Suprapubic skin (tissue), 4 donors: ENCODE measurements at places on chromosomes 4 and X.

DNA sequence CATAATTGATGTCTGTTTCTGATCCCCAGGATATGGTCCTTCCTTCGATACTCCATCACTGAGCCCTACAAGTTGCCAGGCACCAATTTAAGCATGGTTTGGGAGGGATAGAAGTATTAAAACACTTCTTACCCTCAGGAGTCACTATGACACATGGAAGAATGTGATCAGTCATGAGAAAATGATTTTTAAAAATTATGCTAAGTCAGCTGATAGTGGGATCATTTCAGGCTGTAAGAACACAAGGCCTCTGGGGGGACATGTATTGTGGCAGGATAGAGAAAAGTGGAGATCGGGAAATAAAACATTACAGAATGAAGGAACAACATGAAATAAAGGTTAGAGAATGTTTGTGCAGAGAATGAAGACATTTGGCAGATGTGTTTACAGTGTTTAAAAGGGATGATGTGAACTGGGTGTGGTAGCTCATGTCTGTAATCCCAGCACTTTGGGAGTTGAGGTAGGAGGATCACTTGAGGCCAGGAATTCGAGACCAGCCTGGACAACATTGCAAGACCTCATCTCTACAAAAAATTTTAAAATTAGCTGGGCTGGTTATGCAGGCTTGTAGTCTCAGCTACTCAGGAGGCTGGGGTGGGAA is 64.0 kb downstream of the ELOVL6 start:
- DNase-seq: no peak

- DNase-seq: no peak
These were observed 27.7 kb downstream of the CD38 start for GRCh38 chr4:15805583-15806517.

DNA sequence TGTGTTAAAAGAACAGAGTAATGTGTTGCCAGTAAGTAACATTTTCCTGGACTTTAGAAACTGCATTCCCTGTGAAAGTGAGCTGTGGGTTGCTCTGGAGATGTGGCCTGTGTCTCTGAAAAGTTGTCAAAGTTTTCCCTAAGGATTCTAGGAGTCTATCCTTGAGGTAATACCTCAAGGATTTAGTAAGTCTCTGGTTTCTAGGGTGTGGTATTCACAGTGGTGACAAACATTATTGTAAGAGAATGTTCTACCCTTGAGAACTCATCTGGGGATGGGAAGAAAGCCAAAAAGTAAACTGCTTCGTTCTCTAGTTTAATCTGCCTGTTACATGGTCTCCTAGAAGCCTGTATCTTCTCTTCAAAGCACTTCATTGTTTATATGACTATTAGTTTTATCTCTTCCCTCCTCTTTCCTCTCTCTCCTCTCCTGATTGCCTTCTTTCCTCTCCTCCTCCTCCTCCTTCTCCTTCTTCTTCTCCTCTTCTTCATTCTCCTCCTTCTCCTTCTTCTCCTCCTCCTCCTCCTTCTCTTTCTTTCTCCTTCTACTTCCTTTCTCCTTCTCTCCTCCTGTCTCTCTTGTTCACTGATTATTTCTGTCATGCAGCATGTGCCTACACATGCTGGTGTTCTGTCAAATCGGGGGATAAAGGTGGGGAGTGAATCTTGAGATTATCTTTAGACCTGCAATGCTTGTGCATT is 321.3 kb downstream of the PTTG2 start:
- no peak for DNase-seq

DNA sequence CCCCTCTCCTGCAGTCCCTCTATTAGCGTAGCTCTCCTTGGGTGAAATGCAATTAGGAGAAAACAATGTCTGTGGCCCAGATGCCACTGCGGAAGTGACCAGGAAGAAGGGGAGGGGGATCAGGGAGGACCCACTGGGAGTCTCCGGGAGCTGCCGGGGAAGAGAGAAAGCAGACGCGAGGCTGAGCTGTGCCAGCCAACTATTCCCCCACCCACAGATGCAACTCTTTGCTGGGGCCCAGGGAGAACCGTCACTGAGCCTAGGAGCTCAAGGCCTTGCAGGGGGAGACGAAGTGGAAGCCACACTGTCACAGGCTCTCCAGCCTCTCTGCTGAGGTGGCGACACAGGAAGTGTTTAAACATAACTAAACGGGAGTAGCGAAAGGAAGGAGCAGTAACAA is 149.2 kb downstream of the BCOR start:
- DNase-seq: no peak

GRCh38 chr4:155608225-155608885 is 58.3 kb upstream of the GUCY1A1 start:
- DNase-seq: no peak

DNA sequence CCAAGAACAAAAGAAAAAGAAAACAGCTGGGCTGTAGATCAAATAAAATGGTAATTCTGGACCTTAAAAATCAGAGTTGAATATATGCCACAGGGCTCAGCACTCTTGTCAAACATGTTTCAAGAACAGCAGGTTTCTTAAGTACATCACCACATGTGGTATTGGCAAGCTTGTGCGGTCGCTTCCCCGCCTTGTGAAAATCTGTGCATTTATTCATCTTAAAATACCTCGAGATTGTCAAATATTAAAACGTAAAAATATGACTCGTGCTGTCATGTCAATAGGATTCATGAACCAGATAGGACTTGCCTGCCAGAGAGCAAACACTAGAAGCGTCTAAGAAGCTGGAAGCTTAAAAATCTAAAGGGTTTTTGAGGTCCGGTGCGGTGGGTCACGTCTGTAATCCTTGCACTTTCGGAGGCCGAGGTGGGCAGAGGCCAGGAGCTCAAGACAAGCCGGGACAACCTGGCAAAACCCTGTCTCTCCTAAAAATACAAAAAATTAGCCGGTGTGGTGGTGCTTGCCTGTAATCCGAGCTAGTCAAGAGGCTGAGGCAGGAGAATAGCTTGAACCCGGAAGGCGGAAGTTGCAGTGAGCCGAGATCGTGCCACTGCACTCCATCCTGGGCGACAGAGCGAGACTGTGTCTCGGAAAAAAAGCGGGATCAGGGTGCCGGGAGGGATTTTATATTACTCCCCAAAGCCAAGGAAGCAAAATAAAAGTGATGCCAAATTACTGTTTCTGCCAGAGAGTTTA is 40.2 kb upstream of the TMEM154 start:
- no peak for DNase-seq

DNA sequence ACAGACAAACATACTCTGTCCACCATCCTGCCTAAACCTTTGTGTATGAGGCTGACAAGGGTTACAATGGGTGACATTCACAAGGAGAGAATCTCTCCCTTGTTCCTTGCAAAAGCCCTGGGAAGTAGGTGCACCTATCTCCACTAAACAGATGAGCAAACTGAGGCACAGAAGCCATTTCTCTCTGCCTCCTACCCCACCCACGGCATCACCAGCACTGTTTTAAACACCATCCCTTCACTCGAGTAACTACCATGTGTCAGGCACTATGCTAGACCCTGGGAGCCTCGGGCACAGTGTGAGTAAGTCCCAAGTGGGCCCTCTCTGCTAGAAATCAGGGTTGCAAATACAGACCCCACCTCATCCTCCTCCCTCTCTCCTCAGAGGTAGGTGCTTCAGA is 899 bp downstream of the LYAR start:
- no peak for DNase-seq

- DNase-seq: no peak
These were observed 667.7 kb upstream of the IGFBP7 start for GRCh38 chr4:57777876-57778275.

DNA sequence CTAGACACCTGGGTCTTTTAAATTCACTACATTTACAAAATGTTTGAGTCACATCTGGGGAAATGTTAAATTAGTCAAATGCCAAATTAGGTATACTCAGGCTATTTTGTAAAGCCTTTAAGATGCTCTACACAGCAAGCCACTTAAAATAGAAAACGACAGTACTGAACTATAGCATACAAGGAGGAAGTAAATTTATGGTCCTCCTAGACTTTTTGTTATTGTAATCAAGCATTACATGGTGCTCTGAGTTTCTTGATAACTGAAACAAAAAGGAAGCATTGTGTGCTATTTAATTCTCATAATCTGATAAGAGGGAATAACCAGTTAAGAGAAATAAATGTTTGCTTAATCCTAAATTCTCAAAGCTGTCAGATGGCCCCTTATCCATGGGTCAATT is 46.2 kb downstream of the SLC9A7 start:
- no peak for DNase-seq

DNA sequence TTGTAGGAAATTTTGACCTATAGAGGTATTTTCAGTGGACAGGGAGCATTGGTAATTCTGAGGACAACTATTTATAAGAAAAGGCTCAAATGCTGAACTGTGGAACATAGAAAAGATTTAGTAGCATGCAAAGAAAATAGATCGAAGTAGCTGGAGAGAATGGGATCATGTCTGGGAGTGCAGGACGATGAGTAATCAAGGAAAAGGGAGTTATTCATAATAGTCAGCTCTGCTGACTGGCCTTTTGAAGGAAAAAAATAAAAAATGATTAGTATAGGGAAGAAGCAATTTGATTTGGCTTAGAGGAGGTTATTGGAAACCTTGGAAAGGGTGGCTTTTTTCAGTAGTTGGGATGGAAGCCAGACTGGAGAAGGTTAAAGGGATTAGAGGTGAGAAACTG is 22.9 kb upstream of the ANK2 start:
- DNase-seq: no peak

GRCh38 chr4:13455411-13455810 is 28.7 kb downstream of the RAB28 start:
- DNase-seq: no peak

DNA sequence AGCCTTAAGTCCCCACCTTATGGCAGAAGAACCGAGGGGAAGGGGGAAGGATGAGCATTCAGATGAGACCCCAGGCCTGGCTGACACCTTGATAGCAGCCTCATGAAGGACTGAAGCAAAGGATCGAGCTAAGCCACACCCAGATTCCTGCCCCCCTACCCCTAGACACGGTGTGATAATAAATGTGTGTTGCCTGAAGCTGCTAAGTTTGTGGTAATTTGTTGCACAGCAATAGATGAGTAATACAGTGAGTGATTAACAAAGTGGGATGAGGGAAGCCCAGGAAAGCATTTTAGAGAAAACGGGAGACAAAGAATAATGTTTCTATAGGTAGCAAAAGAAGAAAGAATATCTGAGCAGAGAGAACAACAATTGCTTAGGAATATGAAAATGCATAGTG is 404.2 kb downstream of the MID1IP1 start:
- no peak for DNase-seq

DNA sequence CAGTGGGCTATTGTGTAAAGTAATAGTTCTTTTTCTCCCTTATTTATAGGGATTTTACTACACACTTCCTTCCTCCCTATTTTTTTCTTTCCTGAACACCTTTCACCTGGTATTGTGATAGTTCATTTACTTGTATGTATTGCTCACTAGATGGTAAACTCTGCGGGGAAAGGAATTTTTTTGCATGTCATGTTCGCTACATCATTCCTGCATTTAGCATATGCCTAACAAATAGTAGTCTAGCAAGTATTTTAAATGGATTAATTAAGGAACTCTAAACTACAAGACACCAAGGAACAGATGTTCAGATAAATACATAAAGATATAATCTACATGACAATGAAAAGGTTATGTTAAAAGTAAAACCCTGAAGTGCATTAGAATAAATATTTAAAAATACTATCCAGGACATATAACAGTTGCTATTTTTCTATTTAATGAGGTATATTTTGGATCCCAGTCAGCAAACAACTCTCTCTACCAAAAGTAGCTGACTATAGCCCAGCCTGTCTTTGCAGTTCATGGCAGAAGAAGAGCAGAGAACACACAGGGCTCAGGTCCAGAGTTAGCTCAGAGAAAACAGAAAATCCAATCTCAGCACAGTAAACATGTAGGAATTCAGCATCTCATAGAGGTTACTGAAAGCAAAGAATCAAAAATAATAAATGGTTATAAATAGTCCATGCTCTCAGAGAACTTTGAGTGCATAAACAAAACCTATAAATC is 87.8 kb downstream of the PACRGL start:
- no peak for DNase-seq

GRCh38 chr4:185112104-185112503 is 31.0 kb upstream of the SLC25A4 start:
- no peak for DNase-seq

DNA sequence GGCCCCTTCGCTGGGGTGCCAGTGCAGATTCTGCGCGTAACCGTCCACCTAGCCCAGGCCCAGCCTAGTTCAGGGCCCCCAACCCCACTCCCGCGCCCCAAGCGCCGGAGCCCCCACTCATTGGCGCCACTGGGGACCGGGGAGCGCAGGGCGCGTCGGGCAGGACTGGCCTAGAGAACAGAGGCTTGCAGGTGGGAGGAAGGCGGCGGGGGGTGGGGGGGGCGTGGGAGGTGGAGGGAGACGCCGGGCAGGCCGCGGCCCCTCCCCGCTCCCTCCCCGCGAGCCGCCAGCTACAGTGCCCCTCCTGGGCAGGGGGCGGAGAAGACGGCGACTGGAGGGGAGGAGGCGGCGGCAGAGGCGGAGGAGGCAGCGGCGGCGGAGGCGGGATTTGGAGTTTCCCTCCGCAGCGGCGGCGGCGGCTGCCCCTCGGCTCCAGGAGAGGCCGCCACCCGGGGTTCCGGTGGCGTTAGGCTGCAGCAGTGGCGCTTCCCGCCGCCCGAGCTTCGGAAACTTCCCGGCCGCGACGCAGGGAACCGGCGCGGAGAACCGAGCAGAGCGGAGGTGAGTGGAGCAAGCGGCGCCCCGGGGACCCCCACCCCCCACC is 4.8 kb upstream of the DUSP9 start:
- no peak for DNase-seq

- DNase-seq: no peak
These were observed 31.7 kb downstream of the AGA start for GRCh38 chr4:177410566-177410965.

DNA sequence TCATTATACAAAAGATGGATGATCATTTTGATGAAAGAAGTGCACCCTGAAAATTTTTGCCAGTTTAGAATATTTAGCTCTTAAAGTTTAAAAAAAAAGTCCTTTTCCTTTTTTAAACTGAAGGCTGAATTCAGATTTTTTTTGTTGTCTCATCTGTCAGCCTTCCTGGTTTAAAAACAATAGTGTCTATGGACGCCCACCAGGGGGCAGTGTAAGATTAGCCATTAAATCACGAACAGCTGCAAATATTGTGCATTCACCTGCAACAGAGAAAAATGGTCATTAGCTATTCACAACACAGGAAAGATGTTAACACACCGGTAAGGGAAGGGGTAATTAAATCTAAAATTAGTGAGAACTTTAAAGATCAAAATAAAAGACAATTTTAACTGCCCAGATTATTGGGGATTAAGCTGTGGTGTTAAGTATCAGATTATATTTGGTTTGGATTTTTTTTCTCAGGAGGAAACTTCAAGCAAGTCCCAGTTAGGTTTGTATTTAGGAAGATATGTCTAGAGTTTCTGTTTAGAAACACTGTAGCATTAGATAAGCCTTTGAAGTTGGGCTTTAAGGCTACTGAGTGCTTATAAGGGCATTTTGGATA is 4.4 kb upstream of the CXorf38 start:
- no peak for DNase-seq

DNA sequence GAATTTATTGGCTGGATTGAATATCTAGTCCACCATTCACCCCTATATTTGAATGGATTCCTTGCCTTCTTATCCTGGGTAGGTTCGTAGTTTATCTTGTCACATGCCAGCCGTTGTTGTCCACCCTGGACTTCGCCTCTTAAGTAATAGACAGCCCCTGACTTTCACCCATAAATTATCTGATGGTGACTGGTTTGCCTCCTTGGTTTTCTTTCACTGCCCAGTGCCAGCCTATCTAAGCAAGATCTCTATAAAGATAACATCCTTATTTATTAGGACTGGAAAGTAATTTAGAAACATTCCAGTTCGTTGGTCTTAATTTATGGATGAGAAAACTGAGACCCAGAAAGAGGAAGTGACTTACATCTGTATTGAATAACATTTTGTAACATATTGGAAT is 410.3 kb downstream of the RPA4 start:
- DNase-seq: no peak

GRCh38 chr4:52197306-52197705 is 146.2 kb downstream of the SPATA18 start:
- DNase-seq: no peak

GRCh38 chr4:1987721-1988326 is 20.9 kb downstream of the NELFA start:
- no peak for DNase-seq
